Mononuclear cell (primary cell): ENCODE measurements at places on chromosomes 16 and 17. TPM values are rescaled to one million over a fixed set of nuclear protein-coding genes. Genes with fewer than 3 reads are reported as not detected.

Gene LRRC37B
- total RNA-seq: 50.2 TPM

Gene TSPOAP1
- total RNA-seq: 22.4 TPM

Gene TBC1D28
- total RNA-seq: not detected

Gene INPP5K
- total RNA-seq: 102 TPM

Gene RRAD
- total RNA-seq: 1.3 TPM

Gene ORC6
- 2.4 TPM for total RNA-seq

Gene LRRC75A
- total RNA-seq: 2.2 TPM
